ENCODE measurements at places on chromosomes 2 and 18. TPM values are rescaled to one million over a fixed set of nuclear protein-coding genes. Genes with fewer than 3 reads are reported as not detected.

Gene DNMT3A
- 33.6 TPM for polyA plus RNA-seq

Gene EDAR
- not detected for polyA plus RNA-seq

Gene WDR7
- 9.1 TPM for polyA plus RNA-seq

Gene PROKR1
- 1.3 TPM for polyA plus RNA-seq

Gene SIX2
- polyA plus RNA-seq = 0.47 TPM
